ENCODE measurements at places on chromosomes 1 and 21.

DNA sequence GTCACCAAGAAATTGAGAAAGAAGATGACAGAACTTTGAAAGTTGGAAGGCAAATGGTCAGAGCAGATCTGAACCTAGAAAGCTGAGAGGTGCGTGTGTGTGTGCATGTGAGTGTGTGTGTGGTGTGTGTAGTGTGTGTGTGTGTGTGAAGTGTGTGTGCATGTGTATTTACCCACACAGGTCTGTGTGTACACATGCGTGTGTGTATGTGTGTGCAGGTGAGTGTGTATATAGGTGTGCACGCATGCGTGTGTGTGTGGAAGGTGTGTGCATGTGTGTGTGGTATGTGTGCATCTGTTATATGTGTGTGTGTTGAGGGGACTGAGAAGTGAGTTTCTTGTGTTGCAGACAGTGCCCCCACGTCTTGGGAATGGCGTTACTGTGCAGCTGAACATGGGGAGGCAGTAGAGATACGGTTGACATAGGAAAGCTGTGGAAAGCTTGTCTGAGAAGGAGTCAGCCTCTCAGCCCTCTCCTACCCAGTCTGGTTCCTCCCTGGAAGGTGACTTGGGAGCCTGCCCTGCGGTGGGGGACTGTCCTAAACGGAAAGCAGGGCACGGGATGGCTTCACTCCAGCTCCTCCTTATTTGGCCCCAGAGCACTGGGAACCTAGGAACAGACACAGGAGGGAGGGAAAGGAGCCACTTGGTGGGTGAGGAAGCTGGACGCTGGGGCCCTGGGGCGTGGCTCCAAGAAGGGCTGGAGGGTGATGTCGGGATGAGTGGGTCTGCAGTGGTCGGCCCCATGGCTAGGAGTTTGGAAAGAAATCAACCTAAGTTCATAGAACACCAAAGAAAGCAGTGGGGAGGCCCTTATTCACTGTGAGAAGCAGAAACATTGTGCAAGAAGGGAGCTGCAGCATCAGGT, 97.2 kb downstream of the PCBP3 start:
- DNase-seq = no peak

DNA sequence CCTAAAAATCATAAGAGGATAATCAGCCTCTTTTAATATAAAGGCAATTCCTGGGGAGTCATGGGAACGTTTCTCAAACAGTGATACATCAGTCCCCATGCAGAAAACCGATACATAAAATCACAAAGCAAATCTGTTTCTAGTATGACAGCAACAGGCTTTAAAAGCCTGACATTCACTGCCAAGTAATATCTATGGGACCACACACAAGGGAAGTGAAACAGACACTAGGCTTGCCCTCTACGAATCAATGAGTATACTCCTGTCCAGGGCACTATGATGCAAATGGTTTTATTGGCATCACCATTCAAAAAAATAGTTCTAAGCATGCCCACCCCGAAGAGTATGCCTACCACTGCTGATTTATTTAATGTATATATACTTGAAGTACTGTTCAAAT, 54.4 kb downstream of the TIAM1 start:
- no peak for DNase-seq

DNA sequence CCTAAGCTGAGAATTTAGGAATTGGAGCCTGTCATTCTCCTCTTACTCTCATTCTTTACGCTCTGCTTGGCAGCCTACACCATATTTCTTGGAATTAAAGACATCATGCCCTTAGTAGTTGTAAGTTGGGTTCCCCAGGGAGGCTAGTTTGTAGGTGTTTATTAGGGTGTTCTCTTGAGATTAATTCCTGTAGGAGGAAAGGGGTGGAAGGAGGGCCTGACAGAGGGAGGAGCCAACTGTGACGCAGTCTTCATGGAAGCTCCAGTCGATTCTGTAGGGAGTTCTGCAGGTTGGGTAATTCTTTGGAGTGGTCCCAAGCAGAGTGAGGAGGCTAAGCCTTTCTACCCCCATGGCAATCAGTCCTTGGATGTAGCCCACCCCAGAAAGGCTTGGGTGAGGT, 111.4 kb downstream of the HHAT start:
- no peak for DNase-seq

DNA sequence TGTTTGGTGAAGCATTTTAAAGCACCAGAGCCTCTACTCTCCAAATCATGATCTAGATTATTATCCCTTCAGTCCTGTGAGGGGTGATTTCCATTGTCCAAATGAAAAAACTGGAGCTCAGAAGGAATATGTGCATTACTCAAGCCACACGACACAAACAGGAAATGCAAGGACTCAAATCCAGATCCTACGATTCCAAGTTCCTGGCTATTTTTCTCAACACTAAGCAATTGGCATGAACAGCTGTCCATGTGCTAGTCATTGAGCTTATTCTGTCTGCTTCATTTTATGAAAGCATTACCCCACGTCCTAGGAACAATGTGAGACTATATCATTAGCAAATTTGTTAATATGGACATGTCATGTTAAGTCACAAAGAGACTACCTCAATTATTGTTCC, 273.1 kb upstream of the LYPLAL1 start:
- no peak for DNase-seq

DNA sequence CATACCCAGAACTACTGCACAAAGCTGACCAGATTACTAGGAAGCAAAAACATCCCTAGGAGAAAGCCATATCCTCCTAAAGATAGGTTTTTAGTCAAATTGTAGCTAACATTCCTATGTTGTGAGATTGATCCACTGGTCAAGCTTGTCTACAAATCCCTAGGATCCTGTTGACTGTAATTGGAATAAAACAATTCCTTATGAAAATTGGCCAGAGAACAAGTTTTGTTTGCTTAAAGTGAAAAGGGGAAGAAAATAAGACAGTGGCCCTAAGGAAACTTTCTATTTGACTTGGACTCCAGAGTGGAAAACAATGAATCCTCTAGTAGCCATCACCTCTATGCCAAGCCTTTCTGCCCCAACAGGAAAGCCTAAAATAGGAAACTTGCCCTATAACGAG, 645.2 kb upstream of the USP24 start:
- no peak for DNase-seq

GRCh38 chr1:60359431-60359830, 285.9 kb upstream of the C1orf87 start:
- DNase-seq = no peak

DNA sequence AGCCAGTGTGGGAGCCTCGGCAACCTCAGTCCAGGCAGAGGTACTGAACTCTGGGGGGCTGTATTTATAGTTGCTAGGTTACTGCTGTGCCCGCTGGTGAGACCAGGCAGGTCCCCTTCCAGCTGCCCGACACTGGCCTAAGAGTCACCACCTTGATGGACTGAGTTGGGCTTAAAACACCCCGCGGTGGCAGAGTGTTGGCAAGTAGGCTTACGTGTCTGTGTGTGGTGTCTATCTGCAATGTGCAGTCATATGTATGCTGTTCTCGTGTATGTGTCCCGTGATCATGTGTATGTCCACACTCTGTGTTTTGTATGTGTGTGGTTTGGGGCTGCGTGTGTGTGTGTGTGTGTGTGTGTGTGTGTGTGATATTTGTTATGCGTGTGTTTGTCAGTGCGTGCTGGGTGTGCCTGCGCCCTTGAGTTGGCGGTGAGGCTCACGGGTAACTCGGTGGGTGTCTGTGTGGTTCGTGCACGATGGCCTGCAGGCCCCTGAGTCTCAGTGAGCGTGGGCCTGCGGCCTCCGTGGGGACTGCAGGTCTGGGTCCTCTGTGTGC, 65.5 kb downstream of the MEF2D start:
- no peak for DNase-seq

GRCh38 chr1:22418933-22419382, 32.7 kb upstream of the ZBTB40 start:
- no peak for DNase-seq

GRCh38 chr21:29639366-29640079, 300.3 kb downstream of the GRIK1 start:
- no peak for DNase-seq

- DNase-seq = no peak
Measured at GRCh38 chr1:196651637-196652215, at the start of gene CFH. Gene CFH (plus strand): TSS chr1:196652043. CDS start chr1:196652118, 75 bp downstream.

DNA sequence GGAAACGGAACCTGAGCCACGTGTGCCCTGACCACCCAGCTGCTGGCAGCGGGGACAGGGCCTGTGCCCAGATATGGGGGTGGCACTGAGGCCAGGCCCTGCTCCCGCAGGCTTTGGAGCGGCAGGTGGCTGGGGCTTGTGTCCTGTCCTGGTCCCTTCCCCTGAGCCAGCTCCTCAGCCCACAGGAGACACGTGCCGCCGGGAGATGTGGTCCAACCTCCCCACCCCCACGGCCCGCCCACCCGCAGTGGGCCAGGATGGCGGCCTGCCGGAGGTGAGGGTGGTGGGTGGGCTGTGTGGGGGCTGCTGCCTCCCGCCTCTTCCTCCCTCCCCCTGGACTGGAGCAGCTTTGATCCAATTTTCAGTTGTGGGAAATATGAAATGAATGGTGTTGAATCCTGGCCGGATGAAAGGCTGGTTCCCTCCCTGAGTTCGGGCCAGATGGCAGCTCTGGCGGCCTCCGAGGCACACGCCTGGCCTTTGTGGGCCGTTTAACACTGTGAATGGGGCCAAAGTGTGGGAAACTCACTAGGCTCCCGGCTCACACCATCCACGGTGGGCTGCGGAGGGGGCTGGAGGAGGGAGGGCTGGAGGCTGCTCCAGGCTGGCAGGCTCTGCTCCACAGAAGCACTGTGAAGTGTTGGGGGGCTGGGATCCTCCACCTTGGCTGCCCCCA, 2.6 kb upstream of the HES5 start:
- DNase-seq = no peak

GRCh38 chr1:28087614-28088167, 719 bp downstream of the EYA3 start:
- DNase-seq = no peak

GRCh38 chr1:117572546-117572945, 33.3 kb upstream of the TENT5C start:
- DNase-seq = no peak

- no peak for DNase-seq
Measured at GRCh38 chr1:15094056-15094455, 59.5 kb upstream of the TMEM51 start.

- no peak for DNase-seq
Measured at GRCh38 chr1:67540025-67540732, 110.0 kb upstream of the SERBP1 start.

- no peak for DNase-seq
Measured at GRCh38 chr1:115363171-115363570, 25.1 kb upstream of the NGF start.
